ENCODE measurements at places on chromosomes 4 and X.

DNA sequence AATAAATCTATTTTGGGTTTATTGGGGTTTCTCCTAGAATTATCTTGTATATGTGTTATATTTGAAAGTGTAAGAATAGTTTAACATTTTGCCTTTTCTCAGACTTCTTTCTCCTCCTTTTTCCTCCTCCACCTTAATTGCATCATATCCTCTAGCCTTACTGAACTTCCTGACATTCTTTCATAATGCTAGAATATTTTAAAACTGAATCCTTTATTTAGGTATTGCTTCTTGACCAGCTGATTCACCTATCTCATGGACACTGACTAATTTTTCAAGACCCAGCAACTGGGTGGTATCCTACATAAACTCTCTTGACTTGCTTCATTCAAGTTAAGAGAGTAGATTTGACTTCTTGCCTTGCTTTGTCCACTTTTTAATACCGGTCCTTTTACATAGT, 1508.9 kb downstream of the STIM2 start:
- DNase-seq, result no peak

- DNase-seq, result no peak
Observed at GRCh38 chr4:98905839-98906238, 23.1 kb downstream of the EIF4E start.

DNA sequence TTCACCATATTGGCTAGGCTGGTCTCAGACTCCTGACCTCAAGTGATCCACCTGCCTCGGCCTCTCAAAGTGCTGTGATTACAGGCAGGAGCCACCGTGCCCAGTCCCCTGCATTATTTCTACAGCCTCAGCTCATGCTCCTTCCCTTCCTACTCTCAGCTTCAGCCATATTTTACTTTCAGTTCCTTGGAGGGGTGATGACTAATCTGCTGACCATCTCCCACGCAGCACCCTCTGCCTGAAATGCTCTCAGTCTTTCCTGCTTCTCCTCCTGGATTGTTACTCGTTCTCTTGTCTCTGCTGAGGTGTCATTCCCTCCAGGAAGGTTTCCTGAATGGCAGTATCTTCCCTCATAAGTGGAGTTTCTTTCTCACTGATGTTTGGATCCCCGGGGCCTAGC, 63.3 kb downstream of the MOSPD2 start:
- no peak for DNase-seq

DNA sequence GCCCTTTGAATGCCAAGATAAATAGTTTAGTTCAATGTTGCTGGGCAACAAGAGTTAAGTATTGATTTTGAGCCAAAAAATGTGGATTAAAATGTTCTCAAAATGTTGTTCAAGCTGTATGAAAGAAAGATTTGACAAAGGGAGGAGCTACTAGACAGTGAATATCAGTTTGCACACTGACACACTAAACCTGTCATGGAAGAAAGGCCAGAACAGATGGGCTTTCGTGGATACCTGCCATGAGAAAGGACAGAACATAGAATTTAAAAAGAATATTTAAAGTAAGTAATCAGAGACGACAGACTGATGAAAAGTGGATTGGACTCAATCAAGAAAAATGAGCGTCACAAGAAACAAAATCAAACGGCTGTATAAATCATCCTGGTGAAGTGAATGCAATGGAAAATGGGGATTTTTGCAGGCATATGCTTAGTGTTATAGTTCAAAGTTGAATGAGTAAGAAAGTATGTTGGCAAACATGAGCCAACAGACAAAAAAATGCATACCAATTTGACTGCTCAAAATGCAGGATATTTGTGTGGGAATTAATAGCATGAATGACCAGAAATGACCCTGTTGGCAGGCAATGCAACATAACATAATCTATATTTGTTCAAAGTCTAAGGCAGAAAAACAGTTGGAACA, 7.4 kb downstream of the PCDH18 start:
- DNase-seq, result no peak

- DNase-seq, result no peak
Observed at GRCh38 chrX:5595570-5595969, 633.1 kb downstream of the NLGN4X start.

GRCh38 chrX:4091046-4091760, 377.8 kb upstream of the PRKX start:
- DNase-seq, result no peak

Data from NCI-H1436 (cell line).